Aorta (tissue), 5 donors: ENCODE measurements at places on chromosomes 16 and 17. TPM values are rescaled to one million over a fixed set of nuclear protein-coding genes. Genes with fewer than 3 reads are reported as not detected.

- no peak for DNase-seq
These were observed 133.2 kb upstream of the CHMP6 start for GRCh38 chr17:80858301-80859001.

DNA sequence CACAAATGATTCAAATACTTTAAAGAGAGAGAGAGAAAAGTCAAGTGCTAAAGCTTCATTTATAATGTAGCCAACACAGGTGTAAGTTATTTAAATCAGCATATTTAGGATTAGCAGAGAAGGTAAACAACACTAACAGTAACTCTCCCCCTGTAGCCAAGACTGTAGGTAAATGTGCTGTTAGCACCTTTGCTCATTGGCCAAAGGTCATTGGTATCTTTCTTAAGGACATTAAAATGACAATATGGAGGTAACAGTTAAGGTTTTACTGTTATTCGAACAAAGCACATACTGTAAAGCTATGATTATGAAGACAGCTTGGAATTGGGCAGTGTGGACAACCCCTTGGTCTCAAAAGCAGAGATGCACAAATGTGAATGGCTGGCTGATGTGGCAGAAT lies 28.7 kb downstream of the LITAFD start:
- no peak for DNase-seq

- DNase-seq, result no peak
These were observed 2.1 kb upstream of the ITGB3 start for GRCh38 chr17:47251421-47251940.

DNA sequence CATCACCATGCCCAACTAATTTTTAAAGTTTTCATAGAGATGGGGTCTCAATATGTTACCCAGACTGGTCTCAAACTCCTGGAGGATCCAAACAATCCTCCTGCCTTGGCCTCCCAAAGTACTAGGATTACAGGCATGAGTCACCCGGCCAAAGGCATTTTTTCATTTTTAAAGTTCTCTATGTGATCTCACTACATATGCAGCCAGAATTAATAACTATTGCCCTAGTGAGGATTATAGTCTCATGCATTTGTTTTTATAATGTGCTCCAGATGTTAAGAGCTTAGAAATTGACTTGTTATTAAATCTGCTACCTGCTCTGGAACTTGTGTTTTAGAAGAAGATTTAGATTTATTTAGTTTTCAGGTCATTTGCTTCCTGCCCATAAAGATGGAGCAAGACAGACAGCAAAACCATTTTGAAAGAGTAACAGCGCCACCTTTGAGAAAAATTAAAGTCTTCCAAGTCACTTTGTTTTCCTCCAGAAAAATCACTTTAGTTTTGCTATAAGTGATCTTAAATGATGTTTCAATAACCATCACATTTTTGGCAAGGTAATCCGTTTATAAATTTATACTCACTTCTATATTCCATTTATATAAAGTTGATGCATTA lies 79.5 kb downstream of the CA4 start:
- DNase-seq, result no peak

DNA sequence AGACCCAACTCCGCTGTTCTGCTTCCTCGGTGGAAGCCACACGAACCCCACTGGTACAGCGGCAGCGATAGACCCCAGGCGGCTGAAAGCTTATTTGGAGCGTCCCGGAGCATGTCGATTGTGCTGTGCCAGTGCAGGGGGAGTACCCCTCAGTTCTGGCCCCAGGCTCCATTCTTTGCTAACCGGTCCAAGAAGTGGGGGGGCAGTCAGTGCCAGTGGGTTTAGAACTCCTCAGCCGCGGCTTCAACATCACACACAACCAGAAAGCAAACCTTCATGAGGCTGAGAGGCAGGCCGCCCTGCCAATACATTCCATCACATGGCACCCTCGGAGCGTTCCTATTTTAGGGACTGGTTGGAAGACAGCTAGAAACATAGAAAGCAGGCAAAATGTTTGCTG lies 1.7 kb upstream of the MNT start:
- DNase-seq, result peak; percentile 59

DNA sequence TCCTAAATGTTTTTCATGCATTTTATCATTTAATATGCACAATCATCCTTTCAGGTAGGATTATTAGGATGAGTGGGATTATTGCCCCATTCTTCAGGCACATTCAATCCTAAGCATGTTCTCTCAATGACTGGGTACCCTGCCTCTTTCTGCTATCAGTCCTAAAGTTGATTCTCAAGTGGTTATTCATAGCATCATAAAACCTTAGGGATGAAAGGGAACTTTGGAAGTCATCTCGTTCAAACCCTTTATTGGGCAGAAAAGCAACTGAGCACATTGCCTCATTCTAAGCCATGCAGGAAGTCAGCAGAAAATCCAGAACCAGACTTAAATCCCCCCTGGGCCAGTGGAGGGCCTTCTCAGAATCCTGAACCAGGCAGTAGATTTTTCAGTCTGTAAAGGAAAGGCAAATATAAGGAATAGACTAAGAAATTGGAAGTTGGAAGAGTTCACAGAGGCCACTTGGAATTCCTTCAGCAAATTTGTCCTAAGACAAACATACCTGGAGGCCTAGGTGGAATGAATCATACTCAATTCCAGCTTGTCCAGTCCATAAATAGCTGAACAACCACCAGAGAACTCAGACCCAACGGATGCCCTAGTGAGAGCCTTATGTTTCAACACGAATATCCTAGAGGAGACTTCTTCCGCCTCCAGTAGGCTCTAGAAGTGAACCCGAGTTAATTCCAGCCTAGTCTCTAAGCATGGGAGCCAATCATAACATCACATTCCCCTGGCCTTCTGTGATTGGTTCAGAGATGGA lies 62.7 kb downstream of the IRX6 start:
- DNase-seq, result no peak

DNA sequence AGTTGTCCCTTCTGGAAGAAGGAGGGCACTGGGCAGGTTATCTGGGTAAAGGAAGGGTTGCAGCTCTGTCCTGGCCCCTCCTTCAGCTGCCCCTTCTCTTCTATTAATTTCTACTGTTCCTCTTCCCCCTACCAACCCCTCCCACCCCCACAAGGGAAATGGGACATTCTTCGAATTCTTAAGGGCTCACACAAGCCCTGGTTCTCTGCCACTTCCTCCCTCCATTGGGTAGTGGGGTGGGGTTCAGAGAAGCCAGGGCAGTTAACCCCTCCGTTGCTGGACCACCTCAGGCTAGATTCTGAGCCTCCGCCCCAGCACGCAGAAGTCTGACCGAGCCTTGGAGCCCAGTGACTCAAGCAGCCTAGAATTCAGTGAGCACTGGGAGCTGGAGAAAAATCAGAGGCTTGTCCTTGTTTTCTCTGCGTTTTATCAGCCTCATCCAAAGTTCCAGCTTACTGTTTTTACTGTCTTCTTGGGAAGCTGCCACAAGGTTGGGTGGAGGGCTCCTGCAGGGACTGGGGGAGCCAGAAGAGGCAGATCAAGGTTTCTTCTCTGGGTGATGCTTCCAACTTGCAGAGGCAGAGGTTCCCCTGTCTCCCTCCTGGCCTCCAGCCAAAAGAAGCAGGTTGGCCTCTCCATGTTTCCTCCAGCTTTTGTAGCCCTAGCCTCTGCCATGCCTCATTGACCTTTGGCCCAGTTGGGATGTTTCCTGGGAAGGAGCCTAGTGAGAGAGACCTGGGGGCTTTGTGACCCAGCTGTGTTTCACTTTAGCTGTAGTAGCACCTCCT lies 10.2 kb downstream of the LASP1 start:
- DNase-seq, result peak; percentile 73

GRCh38 chr16:67954421-67955196 lies 10.7 kb upstream of the LCAT start:
- DNase-seq, result peak; percentile 66

- DNase-seq, result no peak
These were observed 53.3 kb downstream of the RNF112 start for GRCh38 chr17:19464031-19465026.

Gene CD300LB
- 1.6 TPM for total RNA-seq

Gene CMTM2
- not detected for total RNA-seq

Gene KRTAP4-9
- not detected for total RNA-seq

Gene ABI3
- 8.8 TPM for total RNA-seq

Gene HID1
- 10.7 TPM for total RNA-seq
